Renal pelvis (tissue), 12 donors: ENCODE measurements at places on chromosomes 1 and 21.

- no peak for DNase-seq
Observed at GRCh38 chr1:42259059-42259738, 75.8 kb downstream of the FOXJ3 start.

- no peak for DNase-seq
Observed at GRCh38 chr1:162023181-162023546, 505 bp downstream of the OLFML2B start.

- DNase-seq: no peak
Observed at GRCh38 chr1:203668401-203668800, 41.8 kb downstream of the ATP2B4 start.

DNA sequence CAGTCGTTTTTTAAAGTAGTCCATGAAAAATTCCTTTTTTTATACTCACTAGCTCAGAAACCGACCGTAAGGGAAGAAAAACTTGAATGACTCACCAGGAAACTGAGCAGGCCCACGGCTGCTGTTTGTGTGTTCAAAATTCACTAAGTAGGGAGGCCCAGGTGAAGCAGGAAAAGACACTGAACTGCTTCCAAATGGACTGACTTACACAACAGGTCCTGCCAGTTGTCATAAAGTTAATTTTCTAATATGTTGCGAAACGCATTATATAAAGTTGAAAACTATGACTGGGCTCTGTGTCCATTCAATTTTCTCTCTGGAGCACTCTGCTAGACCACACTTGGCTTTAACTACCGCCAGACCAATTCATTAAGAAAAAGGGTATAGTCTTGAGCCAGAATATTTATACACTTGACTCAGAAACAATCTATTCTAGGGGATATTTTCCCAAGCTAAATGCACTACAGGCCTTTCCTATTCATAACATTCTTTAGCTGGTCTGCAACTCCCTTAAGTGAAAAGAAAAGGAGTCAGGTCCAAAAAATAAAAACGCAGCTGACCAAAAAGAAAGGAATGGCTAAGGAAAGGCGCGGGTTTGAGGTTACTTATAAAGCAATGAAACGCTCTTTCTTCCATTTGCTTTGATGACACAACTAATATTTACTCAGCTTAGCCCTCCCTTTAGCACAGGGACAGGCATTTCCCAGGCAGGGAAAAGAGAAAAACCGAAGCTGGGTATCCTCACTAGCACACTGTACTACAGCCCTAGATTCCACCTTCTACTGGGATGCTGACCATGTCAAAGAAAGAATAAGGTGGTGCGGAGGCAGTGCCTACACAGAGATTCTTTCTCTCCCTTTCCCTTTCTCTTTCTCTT, 306.3 kb upstream of the ESRRG start:
- DNase-seq: peak; percentile 38

- DNase-seq: no peak
Observed at GRCh38 chr1:14392161-14392858, 206.2 kb upstream of the KAZN start.

DNA sequence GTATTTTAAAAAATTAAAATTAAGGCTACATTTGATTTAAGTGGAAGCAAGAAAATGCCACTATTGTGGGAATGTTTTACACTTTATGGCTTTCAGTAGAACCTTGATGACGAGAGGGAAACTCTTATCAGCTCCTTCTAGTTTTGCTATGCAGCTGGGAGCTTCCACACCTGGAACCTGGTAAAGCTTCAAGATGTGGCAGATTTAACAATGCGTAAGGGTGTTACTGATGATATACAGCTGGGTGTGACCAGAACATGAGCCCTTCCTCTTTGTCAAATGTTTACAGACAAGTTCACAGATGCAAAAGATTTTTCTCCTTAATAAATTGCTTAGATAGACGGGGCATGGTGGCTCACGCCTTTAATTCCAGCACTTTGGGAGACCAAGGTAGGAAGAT, 20.3 kb downstream of the TTC13 start:
- DNase-seq: no peak
